Spleen (tissue), 13 donors: ENCODE measurements at places on chromosomes 3 and 15. TPM values are rescaled to one million over a fixed set of nuclear protein-coding genes. Genes with fewer than 3 reads are reported as not detected.

Gene SPESP1
- polyA plus RNA-seq = 0.83 TPM

Gene CDV3
- polyA plus RNA-seq = 91.2 TPM

Gene THRB
- polyA plus RNA-seq = 1.00 TPM

Gene AHSG
- not detected for polyA plus RNA-seq

Gene GUCA1C
- not detected for polyA plus RNA-seq

Gene TERC
- polyA plus RNA-seq = not detected

Gene RAB6B
- polyA plus RNA-seq = 1.3 TPM

Gene MESP1
- 0.45 TPM for polyA plus RNA-seq
